ENCODE measurements at places on chromosomes 13 and 19.

DNA sequence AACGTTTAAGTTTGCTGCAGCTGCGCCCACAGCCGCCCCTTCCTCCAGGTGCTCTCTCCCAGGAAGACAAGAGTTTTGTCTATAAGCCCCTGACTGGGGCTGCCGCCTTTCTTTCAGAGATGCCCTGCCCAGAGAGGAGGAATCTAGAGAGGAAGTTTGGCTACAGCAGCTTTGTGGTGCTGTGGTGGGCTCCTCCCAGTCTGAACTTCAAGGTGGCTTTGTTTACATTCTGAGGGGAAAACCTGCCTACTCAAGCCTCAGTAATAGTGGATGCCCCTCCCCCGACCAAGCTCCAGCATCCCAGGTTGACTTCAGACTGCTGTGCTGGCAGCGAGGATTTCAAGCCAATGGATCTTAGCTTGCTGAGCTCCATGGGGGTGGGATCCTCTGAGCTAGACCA is 6.4 kb upstream of the ERICH6B start:
- DNase-seq = no peak

DNA sequence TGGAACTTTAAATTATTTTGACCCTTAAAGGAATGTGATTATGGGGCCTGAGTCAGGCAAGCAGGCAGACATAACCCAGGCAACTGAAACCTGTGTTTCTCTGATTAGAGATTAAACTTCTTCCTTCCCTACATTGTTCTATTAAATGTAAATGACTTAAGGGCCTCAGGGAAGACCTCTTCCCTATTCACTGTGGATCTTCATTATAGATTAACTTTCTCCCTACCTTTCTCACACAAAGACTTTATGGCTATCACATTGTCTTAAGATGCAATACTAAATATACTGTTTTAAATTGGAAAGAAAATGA is 8.8 kb upstream of the METTL21C start:
- no peak for DNase-seq

DNA sequence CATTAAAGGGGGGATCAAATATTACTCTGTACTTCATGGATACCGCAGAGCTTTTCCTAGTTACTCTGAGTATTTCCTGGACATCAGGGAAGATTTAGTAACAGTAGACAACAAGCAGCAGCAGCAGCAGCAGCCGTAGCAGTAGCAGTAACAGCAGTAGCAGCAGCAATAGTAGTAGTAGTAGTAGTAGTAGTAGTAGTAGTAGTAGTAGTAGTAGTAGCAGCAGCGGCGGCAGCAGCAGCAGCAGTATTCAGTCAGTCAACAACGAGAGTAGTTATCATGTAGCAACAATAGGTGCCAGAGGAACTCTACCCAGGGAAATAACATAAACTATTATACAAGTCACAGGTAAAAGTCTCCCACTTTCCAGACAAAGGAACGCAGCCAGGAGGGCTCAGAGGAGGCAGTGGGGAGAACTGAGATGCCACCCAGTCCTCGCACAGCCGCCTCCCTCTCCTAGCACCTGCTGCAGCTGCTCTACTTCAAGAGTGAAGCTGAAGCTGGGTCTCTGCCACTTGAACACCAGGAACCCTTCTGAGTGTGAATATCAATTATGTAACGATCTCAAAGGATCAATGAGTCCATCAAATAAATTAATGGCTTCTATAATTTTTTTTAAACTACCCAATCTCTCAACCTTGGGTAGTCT is 1.3 kb upstream of the DOCK9 start:
- no peak for DNase-seq

GRCh38 chr19:41449079-41449864 is 6.3 kb downstream of the ERICH4 start:
- peak; percentile 54 for DNase-seq

DNA sequence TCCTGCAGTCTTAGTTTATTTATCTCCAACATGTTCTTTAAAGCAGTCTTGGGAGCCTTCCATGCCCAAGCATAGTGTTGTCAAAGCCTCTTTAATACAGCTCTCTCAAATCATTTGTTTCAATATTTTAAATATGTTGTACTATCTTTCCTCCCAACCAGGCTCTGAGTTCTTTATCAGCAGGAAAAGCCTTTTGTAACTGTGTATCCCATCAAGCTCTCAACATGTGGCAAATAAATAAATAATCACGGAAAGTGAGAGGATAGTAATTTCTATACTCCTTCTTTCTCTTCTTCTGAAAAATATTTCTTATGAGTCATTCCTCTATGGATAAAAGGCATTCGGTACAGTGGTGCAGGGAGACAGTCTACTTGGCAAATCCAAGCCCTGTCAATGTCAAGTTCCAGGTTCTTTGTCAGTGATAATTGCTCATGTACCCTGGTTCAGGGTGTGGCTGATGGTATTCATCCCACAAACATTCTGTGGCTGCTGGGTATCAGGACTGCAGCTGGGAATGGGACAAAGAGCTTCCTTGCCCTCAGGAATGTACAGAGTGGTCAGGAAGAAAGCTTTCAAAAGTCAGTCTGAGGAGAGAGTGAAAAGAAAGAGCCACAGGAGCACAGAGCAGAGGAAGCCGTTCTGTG is 384.3 kb downstream of the EFNB2 start:
- DNase-seq = peak; percentile 98

DNA sequence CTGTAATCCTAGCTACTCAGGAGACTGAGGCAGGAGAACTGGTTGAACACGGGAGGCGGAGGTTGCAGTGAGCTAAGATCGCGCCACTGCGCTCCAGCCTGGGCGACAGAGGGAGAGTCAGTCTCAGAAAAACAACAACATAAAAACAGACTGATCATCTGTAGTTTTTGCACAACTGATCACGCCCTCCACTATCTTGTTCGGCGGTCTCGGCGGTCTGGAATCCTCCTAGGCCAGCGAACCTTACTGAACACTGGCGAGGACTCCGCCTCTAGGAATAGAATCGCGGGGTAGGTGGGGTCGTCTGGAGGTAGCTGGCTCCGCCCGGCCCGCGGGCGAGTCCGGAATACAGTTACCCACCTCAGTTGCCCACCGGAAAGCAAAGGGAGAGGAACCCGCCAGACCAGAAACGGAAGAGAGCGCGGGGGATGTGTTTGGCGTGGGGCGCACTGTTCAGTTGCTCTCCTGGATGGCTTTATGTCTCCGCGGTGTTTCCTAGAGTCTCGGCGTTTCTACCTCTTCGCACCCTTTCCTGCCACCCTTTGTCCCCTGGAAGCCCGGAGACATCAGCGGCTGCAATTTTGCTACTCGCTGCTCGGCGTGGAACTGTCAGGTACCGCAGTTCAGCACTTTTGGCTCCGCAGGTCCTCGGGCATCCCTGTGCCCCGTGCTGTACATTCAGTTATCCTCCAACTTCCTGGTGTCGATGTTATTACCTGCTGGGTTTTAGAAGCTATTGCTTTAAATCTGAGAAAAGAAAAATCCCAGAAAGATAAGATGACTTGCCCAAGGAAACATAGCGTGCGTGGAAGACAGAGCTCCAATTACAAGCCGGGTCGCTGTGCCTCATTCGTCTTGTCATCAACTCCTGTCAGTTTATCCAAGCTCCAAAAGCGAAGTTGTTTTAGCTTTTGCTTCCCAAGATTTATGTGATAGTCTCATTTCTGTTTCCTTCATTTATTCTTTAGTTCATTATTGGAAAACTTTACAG is 24.9 kb upstream of the HNRNPA1L2 start:
- DNase-seq = peak; percentile 89

DNA sequence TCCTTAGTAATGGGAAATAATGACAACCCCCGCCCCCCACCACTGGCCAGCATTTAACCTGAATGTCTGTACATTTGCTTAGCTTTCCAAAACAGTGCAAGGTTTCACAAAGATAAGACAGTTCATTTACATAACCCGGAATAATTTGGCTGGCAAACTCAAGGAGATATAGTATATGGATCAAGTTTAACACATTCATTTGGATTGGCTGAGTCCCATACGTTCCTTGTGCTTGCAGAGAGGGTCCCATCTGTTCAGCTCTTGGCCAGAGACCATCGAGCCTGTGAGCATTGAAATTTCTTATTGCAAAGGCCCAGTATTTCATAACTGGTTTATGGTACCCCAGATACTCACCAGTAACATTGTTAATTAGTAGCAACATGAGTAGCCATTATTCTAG is 116.5 kb downstream of the GPC6 start:
- no peak for DNase-seq

Measured in fibroblast of skin of right biceps (primary cell).